ENCODE measurements at places on chromosomes 12 and 14.
A peak's percentile ranks its signal among the peaks of the same experiment; 100 is the strongest.

DNA sequence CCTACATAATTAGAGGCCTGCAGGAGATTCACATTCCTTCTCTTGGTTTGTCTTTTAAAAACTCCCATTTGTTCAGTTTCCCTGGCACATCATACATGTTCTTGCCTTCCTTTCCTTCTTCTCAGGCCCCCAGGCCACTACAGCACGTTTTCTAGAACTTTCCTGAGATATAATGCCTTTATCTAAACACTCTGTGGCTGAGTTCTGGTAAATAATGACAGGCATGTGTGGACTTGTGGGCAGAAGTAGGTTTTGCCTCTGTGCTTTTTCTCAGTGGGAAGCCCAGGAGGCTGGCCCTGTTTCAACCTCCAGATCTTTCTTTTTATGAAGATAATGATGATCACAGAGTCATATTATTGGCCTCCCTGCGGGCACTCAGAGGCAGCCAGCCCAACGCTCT lies 117.2 kb downstream of the TMX1 start:
- DNase-seq, result no peak

- DNase-seq, result no peak
Measured at GRCh38 chr14:51654533-51654845, 2.8 kb downstream of the FRMD6 start.

GRCh38 chr14:62029569-62029924 lies 267.3 kb downstream of the SNAPC1 start:
- DNase-seq, result no peak

DNA sequence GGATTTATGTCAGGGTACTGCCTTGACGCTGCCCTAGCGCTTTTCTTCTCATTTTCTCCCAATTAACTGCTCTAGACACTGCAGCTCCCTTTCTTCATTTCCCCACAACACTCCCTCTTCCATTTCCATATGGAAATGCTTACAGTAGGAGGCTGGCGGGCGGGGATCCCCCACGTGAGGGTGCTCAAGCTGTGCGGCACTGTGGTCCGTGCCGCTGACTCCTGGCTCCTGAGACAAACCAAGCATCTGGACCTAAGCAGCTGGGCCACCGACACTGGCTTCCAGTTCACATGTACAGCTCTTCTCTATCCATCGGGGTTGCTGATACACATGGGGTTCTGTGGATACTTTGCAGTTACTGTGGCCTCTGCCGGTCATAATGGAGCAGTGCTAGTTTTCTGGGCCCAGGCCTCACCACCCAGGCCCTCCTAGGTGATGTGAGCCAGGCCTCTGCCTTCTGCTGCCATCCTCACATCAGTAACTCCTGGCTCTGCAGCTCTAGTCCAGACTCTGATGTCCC lies 20.2 kb downstream of the TCHP start:
- DNase-seq, result peak; percentile 21

- DNase-seq, result peak; percentile 85
Measured at GRCh38 chr14:54211551-54212308, 185.1 kb upstream of the CDKN3 start.

GRCh38 chr14:81819344-81819743 lies 285.7 kb upstream of the SEL1L start:
- no peak for DNase-seq

GRCh38 chr12:132131952-132132351 lies 12.2 kb downstream of the DDX51 start:
- no peak for DNase-seq

DNA sequence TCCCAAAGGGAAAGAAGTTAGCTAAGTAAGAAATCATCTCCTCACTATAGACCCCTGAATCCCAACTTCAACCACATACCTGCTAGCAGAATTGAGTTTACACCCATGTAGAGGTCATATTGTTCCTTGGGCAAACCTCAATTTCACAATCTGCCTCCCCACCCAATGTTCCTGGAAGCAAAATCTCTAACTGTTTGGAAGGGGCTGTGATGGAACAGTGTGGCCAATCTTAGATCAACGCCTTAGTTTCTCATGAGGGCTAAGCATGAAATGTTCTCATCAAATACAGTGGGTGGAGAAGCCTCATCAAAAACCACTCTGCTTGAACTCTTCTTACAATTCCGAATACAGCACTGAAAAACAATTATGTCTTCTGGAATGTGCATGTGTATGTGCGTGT lies 284.0 kb upstream of the NOS1 start:
- no peak for DNase-seq

DNA sequence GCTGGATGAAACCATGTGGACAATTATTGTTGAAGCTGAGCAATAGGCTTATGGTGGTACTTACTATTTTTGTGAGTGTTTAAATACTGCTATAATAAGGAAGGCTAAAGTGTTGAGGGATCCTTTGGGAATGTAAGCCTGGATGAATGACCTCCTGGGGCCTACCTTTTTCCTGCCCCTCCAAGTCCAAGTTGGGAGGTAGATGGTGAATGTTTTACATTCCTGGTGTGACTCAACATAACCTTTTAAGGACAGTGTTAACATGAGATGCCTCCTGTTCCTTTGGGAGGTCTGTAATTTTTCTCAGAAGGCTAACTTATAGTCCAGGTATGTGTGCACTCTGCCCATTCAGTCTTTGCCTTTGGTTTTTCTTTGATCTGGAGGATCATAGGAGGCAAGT lies 315.9 kb downstream of the NRXN3 start:
- no peak for DNase-seq

DNA sequence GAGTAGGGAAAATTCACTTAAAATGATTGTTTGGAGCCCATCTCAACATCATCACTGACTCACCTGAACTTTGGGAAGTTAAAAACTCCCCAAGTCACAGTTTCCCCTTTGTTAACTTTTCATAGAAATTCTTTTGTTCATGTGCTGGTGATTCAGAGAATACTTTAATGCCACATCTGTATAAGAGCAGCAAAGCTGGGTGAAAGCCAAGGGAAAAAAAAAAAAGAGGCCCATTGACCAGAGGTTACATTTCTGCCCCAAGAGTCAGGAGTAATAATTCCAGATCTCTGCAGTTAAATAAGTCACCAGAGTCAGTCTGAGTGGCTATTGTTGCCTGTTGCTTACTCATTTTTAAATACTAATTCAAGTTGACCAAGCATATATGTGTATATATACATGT lies 136.4 kb upstream of the LGR5 start:
- DNase-seq, result peak; percentile 49

DNA sequence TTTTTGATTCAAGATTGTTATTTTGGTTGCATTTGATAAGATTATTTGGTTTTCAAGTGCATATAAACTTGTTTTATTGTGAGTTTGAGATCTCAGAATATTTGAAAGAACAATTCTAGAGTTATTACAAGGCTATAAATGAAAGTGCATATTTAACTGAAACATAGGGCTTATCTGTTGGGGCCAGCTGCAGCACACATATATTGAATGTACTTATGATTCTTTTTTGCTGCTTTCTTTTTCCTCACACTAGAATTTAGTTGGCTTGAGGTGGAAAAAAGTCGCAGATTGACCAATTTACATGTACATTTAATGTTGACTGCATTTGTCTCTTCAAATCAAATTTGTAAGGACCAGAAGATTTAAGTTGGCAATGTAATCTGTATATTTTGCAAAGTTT lies 88.0 kb downstream of the PCNX1 start:
- no peak for DNase-seq

DNA sequence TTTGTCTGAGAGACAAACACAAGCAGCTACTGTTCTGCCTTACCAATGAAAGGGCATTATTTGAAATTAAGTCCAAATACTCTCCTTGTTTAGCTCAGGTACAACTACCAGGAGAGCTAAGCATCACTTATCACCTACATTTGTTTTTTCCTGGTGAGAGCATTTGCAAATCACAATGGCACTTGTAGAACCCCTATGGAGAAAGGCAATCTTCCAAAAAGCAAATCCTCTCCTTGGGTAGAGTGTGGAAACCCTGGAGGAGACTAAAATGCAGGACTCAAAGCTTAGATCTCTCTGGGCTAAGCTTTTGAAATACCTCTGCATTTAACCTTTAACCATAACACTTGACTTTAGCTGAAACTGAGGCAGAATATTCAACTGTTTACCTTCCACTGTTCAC lies 20.8 kb downstream of the GTSF1 start:
- DNase-seq, result no peak
